NCI-H774 (cell line): ENCODE measurements at places on chromosomes 1 and 21.
A peak's percentile ranks its signal among the peaks of the same experiment; 100 is the strongest.

DNA sequence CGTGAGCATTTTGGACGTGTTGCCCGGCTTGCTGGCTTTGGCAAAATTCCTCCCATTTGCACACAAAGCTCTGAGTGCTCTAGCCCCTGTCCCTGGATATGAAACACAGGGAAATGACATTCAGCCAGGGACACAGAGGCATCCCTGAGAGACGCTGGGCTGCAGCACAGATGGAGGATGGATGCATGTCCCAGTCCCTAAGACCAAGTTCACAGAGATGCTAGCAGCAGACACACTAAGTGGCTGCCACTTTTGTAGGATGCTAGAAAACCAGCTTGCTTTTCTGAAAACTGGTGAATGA lies 12.5 kb downstream of the ACTRT2 start:
- DNase-seq: no peak

GRCh38 chr1:20151906-20152598 lies 12.9 kb downstream of the PLA2G2F start:
- DNase-seq: peak; percentile 14

- DNase-seq: no peak
Observed at GRCh38 chr1:75392278-75392677, 218.6 kb downstream of the SLC44A5 start.

DNA sequence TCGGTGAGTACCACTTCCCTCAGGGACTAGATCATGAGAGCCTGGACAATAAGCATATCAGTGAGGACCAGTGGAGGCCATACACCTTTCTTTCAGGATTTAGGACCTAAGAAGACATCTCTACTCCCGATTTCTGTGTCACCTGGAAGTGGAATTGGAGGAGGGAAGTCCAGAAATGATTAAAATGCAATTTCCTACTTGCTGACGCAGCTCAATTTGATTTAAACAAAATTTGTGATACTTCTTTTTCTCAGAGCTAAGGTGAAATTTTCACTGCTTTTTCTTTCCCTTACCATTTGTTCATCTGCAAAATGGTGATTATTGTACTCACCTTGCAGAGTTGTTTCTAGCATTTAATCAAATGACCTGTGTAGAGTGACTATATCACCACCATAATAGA lies 38.8 kb upstream of the BTG3 start:
- DNase-seq: no peak

DNA sequence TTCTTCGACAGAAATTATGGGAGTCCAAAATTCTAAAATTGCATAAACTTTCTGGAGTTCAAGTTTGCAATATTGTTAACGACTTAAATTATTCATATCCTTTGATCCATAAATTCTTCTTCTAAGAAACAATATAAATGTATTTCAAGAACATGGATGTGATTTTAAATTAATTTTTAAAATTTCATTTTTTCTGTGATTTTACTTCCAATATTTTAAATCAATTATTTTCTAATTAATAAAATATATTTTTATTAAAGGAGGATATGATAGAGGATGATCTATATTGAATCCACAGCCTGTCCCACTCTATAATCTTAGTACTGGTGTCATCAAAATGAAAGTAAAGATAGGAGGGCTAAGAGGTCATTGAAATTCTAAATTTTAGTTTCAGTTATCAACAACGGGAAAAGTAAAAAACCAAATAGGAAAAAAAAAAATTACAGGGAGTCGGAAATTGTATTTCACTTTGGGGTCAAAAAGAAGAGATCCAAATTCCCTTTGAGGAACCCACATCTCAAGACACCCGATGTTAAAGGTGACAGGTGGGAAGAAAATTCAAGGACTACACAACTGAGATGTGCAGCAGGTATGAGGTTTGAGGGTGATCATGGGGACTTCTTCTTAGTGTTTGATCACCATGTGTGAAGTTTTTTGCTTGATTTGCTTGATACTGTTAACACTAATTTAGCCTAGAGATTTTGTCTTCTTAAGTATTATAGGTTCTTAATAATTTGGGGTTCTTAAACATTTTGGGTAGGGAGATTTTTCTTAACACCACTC lies 154.8 kb upstream of the RGS18 start:
- no peak for DNase-seq

- DNase-seq: no peak
Observed at GRCh38 chr1:91755702-91756287, 130.2 kb downstream of the TGFBR3 start.
